ENCODE measurements at places on chromosomes 11 and 22. TPM values are rescaled to one million over a fixed set of nuclear protein-coding genes. Genes with fewer than 3 reads are reported as not detected.

Gene F2
- not detected for polyA plus RNA-seq

GRCh38 chr11:10072841-10073240 is 221.2 kb downstream of the SBF2 start:
- no peak overlapping the region for H3K4me3 ChIP-seq
- H3K4me1 ChIP-seq, result no peaks in the 10 kb centered on the region
- no peaks in the 10 kb centered on the region for H3K36me3 ChIP-seq
- no peaks in the 10 kb centered on the region for H3K27me3 ChIP-seq
- no peak for DNase-seq
- no peak overlapping the region for H3K27ac ChIP-seq

DNA sequence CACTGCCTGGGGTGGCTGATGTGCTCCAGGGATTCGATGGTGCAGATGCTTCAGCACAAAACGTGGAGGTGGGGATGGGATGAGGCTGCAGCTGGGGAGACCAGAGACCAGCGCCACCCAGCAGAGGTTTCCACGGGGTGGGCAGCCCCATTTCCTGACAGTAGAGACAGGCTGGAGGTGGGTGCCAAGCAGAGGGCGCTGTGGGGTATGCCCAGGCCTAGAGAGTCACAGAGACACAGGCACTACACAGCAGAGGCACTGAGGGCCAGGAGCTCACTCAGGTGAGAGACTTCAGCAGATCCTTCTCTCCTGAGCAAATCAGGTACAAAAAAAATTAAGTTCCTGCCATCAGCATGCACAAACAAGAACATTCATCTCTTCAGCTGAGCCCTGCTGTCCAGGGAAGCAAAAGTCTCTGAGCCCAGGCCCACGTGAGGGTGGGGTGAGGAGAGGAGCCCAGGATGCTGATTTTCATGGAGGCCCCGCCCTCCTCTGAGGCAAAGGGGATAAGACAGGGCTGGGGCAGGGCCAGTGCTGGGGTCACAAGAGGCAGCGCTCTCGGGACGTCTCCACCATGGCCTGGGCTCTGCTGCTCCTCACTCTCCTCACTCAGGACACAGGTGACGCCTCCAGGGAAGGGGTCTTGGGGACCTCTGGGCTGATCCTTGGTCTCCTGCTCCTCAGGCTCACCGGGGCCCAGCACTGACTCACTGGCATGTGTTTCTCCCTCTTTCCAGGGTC is 53.1 kb downstream of the GGTLC2 start:
- no peak overlapping the region for H3K27ac ChIP-seq
- DNase-seq, result no peak
- no peaks in the 10 kb centered on the region for H3K4me1 ChIP-seq
- no peaks in the 10 kb centered on the region for H3K27me3 ChIP-seq
- H3K4me3 ChIP-seq, result no peak overlapping the region

- H3K4me1 ChIP-seq, result peaks cover 7% of the 10 kb centered on the region
- no peak overlapping the region for H3K27ac ChIP-seq
- no peaks in the 10 kb centered on the region for H3K27me3 ChIP-seq
- H3K36me3 ChIP-seq, result no peaks in the 10 kb centered on the region
Measured at GRCh38 chr11:67054836-67055523, 1.7 kb upstream of the RHOD start.

DNA sequence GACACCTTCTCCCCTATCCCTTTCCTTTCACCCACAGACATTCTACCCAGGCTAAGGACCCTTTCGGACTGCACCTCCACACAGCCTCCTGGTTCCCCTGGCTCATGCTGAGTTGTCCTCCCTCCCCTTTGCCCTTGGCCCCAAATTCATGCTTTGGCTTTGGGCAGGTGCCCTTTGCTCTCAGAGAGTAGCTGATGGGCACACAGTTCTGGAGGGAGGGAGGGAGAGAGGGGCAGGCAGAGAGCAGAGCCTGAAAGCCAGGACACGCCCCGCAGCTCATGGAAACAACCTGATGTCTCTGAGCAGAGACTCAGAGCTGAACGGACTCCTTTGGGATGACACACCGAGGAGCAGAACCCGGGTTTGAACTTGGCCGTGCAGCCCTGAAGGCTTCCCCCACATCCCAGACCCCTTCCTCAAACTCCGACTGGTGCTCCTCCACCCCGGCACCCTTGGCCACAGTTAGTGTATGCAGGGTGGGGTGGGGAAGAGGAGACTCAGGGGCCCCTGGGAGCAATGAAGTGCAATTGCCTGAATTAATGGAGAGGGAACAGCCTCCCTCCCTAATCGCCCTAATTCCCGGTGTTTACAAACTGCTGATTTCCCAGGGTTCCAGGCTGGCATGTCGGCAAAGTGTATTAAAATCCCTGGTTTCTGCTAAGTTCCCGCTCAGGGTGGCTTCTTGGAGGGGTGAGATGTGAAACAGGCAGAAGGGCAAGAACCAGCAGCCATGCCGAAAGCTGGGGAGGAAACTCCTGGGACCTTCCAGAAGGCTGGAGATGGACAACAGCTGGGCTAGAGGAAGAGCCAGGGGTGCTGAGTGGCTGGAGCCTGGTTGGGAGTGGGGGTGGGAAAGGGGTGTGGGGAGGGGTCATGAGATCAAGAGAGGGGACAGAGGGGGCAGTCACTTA is 71.2 kb upstream of the SHISAL1 start:
- no peak overlapping the region for H3K27ac ChIP-seq
- H3K4me3 ChIP-seq, result no peak overlapping the region
- H3K4me1 ChIP-seq, result no peaks in the 10 kb centered on the region

DNA sequence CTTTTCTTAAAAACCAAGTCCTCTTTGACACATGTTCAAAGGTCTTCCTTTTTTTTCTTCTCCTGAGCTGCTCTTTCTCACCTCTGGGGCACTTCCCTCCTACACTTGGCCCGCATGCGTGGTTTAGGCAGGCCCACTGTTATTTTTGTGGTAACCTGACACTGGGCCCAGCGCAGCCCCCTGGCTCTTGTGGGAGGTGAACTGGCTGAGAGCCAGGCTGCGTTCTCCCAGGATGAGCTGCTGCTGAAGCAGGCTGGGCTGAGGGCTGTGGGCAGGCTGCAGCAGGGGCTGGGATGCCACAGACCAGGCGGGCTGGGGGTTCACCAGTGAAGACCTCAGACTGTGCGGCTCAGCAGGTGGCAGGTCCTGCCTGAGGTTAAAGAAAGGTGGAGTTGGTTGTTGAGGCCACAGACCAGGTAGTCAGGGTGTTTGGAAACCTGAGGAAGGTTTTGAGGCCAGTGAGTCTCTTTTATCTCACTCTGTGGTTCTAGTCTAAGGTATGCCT is 72.4 kb downstream of the TEAD1 start:
- H3K27ac ChIP-seq, result no peak overlapping the region
- no peaks in the 10 kb centered on the region for H3K4me1 ChIP-seq
- no peaks in the 10 kb centered on the region for H3K36me3 ChIP-seq
- DNase-seq, result no peak

Gene CRYBA4
- polyA plus RNA-seq, result not detected

GRCh38 chr22:23497016-23497885 is 82.8 kb downstream of the IGLL1 start:
- H3K4me1 ChIP-seq, result peaks cover 8% of the 10 kb centered on the region
- DNase-seq, result no peak
- H3K4me3 ChIP-seq, result no peak overlapping the region

GRCh38 chr22:22938672-22939587 is 51.3 kb downstream of the IGLL5 start:
- peaks cover 5% of the 10 kb centered on the region for H3K4me1 ChIP-seq
- DNase-seq, result no peak
- no peak overlapping the region for H3K27ac ChIP-seq
- no peaks in the 10 kb centered on the region for H3K36me3 ChIP-seq
- H3K4me3 ChIP-seq, result no peak overlapping the region

- no peak overlapping the region for H3K4me3 ChIP-seq
- H3K4me1 ChIP-seq, result peaks cover 26% of the 10 kb centered on the region
- no peak overlapping the region for H3K27ac ChIP-seq
- no peaks in the 10 kb centered on the region for H3K36me3 ChIP-seq
Measured at GRCh38 chr11:72069200-72069599, 11.1 kb downstream of the NUMA1 start.

DNA sequence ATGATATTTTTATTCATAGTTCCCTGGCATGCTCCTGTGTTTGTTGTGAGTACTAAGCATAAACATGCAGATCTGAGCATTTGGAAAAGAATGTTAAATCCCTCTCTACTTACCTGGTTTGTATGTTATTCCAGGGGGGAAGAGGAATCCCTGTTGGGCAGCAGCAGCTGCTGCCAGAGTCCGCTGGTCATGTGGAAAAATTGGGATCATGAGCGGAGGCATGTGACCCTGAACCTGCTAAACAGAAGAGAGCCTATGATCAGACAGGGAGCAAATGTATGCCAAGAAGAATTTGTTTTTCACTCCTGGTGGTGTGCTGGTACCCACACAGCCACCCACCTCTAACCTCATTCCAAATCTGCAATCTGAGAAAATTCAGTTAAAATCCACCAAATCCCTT is 244.7 kb downstream of the SOX6 start:
- H3K4me1 ChIP-seq, result no peaks in the 10 kb centered on the region
- no peak overlapping the region for H3K27ac ChIP-seq
- no peak for DNase-seq
- H3K4me3 ChIP-seq, result no peak overlapping the region
- H3K36me3 ChIP-seq, result no peaks in the 10 kb centered on the region

- no peaks in the 10 kb centered on the region for H3K4me1 ChIP-seq
- no peak overlapping the region for H3K27ac ChIP-seq
- DNase-seq, result no peak
- no peaks in the 10 kb centered on the region for H3K36me3 ChIP-seq
- no peaks in the 10 kb centered on the region for H3K27me3 ChIP-seq
- H3K4me3 ChIP-seq, result no peak overlapping the region
Measured at GRCh38 chr11:73394416-73395296, 18.5 kb downstream of the RELT start.

GRCh38 chr11:8261291-8261690 is 2.4 kb downstream of the LMO1 start:
- H3K36me3 ChIP-seq, result no peaks in the 10 kb centered on the region
- H3K4me3 ChIP-seq, result no peak overlapping the region
- no peak overlapping the region for H3K27ac ChIP-seq
- peaks cover 9% of the 10 kb centered on the region for H3K4me1 ChIP-seq

DNA sequence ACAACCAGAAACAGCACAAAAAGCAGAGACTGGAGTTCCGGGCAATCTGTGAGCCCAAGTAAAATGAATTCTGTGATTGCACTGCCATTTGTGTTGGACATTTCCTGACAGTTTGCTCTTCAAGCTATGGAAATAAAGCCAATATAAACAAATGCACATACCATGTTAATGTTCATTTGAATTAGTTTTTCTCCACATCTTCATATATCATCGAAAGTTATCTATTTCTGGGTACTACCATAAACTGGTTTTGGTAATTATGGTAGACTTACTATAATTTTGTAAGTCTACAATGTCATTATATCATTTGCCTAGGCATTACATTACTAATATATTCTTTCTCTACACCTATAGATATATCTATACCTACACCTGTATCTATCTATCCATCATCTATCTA is at the start of gene OR5M11:
OR5M11 (minus strand) TSS at position 101 of the 400 bp plus-strand sequence; CDS start at position 101, 0 bp downstream.
- H3K36me3 ChIP-seq, result no peaks in the 10 kb centered on the region
- no peaks in the 10 kb centered on the region for H3K4me1 ChIP-seq
- DNase-seq, result no peak
- no peak within 1 kb of the TSS for H3K27ac ChIP-seq
- no peaks in the 10 kb centered on the region for H3K27me3 ChIP-seq

GRCh38 chr22:30568137-30568805 is 6.2 kb downstream of the GAL3ST1 start:
- no peak overlapping the region for H3K4me3 ChIP-seq
- no peaks in the 10 kb centered on the region for H3K27me3 ChIP-seq
- H3K36me3 ChIP-seq, result no peaks in the 10 kb centered on the region
- no peaks in the 10 kb centered on the region for H3K4me1 ChIP-seq
- DNase-seq, result no peak
- no peak overlapping the region for H3K27ac ChIP-seq

- peaks cover 10% of the 10 kb centered on the region for H3K4me1 ChIP-seq
- H3K4me3 ChIP-seq, result no peak overlapping the region
- H3K27me3 ChIP-seq, result no peaks in the 10 kb centered on the region
- DNase-seq, result no peak
- no peak overlapping the region for H3K27ac ChIP-seq
- H3K36me3 ChIP-seq, result peaks cover 18% of the 10 kb centered on the region
Measured at GRCh38 chr11:33718440-33718839, 17.8 kb downstream of the CD59 start.

DNA sequence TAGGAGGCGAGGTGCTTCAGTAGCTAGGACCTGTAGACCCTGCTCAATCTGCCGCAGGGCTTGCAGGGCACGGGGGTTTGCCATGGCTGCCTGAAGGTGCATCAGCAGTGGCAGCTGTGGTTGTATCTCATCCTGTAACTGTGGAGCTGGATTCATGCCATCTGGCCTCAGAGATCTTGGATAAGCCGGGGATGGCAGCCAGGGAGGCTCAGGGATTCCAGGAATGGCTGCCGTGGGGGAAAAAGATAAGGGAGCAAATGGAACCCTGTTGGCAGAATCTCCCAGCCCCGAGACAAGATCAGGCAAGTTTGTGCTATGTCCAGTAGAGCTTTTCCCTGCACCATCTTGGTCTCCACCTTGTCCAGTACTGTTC is 1.8 kb downstream of the UBQLN3 start:
- H3K4me1 ChIP-seq, result no peaks in the 10 kb centered on the region
- DNase-seq, result no peak
- H3K4me3 ChIP-seq, result no peak overlapping the region
- no peaks in the 10 kb centered on the region for H3K36me3 ChIP-seq
- H3K27ac ChIP-seq, result no peak overlapping the region

- no peak for DNase-seq
- peaks cover 4% of the 10 kb centered on the region for H3K4me1 ChIP-seq
- H3K27ac ChIP-seq, result no peak overlapping the region
Measured at GRCh38 chr11:46450846-46451477, 59.4 kb upstream of the CHRM4 start.

DNA sequence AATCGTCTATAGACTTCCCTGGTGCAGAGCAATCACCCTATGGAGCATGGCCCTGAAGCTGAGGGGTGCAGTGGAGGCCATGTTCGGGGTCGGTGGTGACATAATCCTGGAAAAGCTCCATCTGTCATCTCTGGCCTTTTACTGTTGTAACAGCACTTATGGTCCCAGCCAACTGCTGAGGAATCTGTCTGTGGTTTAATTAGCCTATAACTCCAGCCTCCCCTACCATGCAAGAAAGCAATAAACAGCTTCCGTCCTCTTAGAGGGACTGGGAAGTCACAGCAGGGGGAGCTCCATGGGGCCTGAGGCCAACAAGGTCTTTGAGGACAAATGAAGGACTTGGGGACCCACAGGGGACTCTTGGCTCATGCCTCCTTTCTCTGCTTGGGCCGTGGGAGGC is 159.1 kb upstream of the NECTIN1 start:
- no peak for DNase-seq
- H3K27ac ChIP-seq, result no peak overlapping the region
- H3K4me1 ChIP-seq, result no peaks in the 10 kb centered on the region
- H3K36me3 ChIP-seq, result no peaks in the 10 kb centered on the region
- no peak overlapping the region for H3K4me3 ChIP-seq

DNA sequence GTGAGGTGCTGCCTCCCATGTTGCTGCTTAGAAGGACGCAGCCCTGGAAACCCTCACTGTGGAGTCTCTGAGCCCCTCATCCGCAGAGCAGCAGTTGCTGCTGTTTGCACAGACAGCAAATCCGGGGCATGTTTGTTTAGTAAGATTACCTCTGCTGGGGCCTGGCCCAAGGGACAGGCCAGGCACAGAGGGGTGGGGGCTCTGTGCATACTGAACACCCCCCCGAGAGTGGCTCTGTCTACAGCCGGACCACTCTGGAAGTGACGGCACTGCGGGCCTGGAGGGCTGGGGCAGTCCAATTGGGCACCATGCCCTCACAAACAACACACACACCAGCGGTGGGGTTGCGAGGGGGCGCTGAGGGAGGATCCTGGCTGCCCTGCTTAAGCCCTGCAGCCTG is 22.9 kb upstream of the CCDC188 start:
- no peaks in the 10 kb centered on the region for H3K4me1 ChIP-seq
- no peaks in the 10 kb centered on the region for H3K27me3 ChIP-seq
- no peak overlapping the region for H3K4me3 ChIP-seq
- no peak overlapping the region for H3K27ac ChIP-seq
- H3K36me3 ChIP-seq, result no peaks in the 10 kb centered on the region
- no peak for DNase-seq
